ENCODE measurements at places on chromosomes 1 and 21. TPM values are rescaled to one million over a fixed set of nuclear protein-coding genes. Genes with fewer than 3 reads are reported as not detected.

- DNase-seq: no peak
- peaks cover 22% of the 10 kb centered on the region for H3K27me3 ChIP-seq
- H3K27ac ChIP-seq: no peak overlapping the region
- H3K36me3 ChIP-seq: no peaks in the 10 kb centered on the region
Observed at GRCh38 chr1:232695621-232696385, 65.9 kb upstream of the SIPA1L2 start.

DNA sequence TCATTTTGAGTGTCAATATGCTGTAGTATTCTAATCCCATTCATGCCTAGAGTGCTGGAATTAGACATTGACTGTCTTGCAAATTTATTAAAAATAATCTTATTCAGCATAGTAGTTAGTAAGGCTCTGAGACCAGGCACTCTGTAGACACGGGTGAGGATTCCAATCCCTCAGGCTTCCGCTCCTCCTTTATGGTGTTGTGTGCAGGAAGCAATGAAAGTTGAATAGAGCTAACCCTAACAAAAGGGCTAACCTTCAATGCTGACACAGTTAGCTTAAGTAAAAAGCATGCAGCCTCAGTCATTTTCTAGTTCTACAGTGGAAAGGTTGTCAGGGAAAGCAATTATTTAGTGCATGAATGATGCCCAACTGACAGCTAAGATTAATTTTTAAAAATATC is 199.6 kb upstream of the SGIP1 start:
- no peaks in the 10 kb centered on the region for H3K27me3 ChIP-seq
- H3K27ac ChIP-seq: no peak overlapping the region
- H3K4me3 ChIP-seq: no peak overlapping the region
- H3K36me3 ChIP-seq: no peaks in the 10 kb centered on the region
- no peak for DNase-seq
- peaks cover 21% of the 10 kb centered on the region for H3K4me1 ChIP-seq

DNA sequence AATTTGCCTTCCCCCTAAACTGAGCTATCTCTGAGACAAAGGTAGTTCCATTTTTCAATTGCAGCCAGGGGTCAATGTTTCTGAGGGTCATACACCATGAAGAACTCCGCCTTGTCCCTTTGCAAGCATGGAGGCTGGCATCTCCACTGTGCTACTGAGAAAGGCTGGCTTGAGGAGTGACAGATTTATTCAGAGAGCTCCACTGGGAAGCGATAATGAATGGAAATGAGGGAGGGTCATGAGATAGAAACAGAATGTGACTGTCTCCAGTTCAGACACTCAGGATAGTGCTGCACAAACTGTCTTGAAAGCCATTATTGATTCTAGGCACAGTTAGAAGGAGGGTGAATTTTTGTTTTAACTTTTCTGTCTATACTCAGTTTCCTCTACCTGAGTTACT is 197.5 kb downstream of the ZNF326 start:
- H3K4me3 ChIP-seq: no peak overlapping the region
- no peaks in the 10 kb centered on the region for H3K4me1 ChIP-seq

GRCh38 chr1:230772457-230773395 is 25.5 kb downstream of the CAPN9 start:
- DNase-seq: no peak
- H3K36me3 ChIP-seq: no peaks in the 10 kb centered on the region
- no peak overlapping the region for H3K4me3 ChIP-seq
- H3K4me1 ChIP-seq: no peaks in the 10 kb centered on the region

GRCh38 chr1:91655912-91656449 is 155.3 kb downstream of the CDC7 start:
- no peak overlapping the region for H3K27ac ChIP-seq
- peaks cover 3% of the 10 kb centered on the region for H3K4me1 ChIP-seq

The RIPPLY3 gene
- polyA plus RNA-seq: 0.05 TPM
